ENCODE measurements at places on chromosomes 11 and 22.

DNA sequence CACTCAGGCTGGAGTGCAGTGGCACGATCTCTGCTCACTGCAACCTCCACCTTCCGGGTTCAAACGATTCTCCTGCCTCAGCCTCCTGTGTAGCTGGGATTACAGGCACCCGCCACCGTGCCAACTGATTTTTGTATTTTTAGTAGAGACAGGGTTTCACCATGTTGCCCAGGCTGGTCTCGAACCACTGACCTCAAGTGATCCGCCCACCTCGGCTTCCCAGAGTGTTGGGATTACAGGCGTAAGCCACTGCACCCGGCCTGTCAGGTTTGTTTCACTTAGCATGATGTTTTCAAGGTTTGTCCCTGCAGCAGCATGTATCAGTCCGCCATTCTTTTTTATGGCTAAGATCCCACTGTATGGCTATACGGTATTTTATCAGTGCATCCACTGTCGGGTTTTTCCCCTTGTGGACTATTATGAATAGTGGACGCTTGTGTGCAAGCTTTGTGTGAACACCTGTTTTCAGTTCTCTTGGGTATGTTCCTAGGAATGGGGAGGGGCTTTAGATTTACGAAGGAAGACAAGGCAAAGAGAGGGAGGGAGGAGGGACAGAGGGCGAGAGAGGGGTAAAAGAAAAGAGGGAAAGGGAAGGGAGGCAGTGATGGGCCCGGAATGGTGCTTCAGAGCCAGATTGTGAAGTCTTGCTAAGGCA lies 13.9 kb upstream of the CDC42EP2 start:
- DNase-seq = no peak

GRCh38 chr11:36033082-36033751 lies 89.4 kb downstream of the LDLRAD3 start:
- DNase-seq = no peak

- DNase-seq = no peak
Measured at GRCh38 chr11:128453444-128454336, 133.7 kb downstream of the ETS1 start.

DNA sequence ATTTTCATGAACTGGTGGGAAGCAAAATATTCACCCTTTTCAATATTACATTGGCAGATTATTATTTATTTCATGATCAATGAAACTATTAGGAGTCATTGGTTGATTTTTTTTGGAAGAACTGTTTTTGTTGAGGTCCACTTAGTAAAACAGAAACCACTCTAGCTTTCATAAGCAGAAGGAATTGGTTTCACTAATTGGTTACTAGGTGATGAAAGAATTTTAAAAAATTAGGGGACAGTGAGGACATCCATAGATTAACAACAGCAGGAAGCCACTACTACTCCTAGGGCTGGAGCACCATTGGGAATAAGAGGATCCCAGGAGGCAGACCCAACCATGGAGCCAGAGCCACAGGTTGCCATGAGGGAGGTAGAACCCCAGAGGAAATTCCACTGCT lies 74.4 kb upstream of the KCNA4 start:
- DNase-seq = no peak

- no peak for DNase-seq
Measured at GRCh38 chr11:44221992-44222391, 87.9 kb downstream of the ALX4 start.

DNA sequence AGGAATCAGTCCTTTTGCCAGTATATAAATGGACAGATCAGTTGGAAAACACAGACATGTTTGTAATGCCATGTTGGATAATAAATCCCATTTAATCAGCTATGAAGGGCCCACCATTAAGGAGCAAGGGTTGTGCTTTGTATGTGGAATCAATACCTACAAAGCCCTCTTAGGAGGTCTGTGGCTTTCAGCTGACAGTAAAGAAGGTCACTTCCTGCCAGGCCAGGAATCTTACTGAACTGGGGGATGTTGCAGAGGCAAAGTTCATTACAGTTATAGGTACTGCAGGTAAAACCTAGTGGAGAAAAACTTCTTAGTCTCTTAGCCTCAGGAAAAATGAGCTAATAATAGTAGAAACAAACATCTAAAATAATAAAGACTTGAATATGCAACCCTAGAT lies 129.5 kb downstream of the FAM76B start:
- DNase-seq = no peak

- DNase-seq = no peak
Measured at GRCh38 chr11:58027341-58027740, 3.4 kb upstream of the OR6Q1 start.

DNA sequence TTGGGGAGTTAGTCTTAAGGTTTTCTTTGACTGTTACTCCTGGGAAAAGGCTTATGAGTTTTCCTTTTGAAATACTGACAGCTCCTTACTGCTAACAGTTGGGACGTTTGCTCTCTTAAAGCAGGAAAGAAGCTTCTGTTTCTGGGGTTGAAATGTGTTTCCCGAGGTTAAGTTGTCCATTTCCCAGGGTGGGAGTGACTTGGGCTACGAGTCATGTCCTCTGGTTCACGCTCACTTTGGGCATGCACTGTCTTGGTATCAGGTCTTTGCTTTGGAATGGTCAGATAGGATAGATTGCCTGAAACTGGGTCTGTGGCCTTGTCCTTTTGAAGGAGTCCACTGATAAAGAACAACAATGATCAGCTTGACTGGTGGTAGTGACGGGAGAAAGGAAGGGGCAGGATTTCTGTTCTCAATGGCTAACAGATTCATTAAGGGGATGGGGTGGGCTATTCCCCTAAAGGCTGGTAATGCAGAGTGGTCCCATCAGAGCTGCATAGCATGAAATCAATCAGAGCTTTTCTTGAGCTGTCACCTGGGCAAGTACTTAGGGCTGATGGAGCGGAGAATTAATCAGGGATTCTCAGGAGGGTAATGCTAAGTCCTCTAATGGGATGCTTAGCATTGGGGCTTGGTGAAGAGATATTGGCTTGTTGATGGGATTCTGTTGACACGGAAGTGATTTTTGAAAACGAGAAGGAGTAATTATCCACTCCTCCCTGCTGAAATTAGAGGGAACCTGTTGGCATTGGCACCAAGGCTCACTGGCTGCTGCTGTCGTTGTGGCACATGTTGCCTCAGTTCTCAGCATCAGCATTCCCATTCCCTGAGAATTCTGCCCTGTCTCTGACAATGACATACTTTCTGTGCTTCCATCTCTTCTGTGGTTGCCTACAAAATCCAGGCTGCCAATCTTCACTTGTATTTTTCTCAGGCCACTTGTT lies 81.6 kb downstream of the TEAD1 start:
- DNase-seq = no peak

- DNase-seq = no peak
Measured at GRCh38 chr11:43419460-43419859, 60.7 kb downstream of the TTC17 start.

DNA sequence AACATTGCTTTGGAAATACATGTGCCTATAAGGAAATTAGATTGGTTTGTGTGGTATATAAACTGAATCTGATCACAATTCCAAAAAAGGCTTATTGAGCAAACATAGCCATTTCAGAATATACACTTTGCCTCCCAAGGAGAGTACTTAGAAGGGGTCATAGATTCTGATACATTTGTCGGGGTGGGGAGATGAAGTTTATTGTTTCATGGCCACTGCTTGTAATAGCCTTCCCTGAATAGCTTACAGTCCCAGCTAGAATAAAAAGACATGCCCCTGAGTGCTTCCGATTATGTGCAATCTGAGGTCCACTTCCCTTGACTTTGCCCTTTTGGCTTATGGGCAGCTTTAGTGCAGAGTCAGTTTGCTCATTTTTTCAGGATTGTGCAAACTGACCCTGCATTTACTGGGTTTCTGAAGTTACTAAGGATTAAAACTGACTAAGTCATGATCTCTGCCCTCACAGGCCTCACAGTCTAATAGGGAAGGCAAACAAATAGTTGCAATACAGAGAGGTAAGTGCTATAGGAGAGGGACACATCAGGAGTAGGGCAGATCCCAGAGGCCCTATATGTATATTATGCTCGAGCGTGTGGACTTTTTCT lies 184.2 kb downstream of the BLID start:
- no peak for DNase-seq

GRCh38 chr11:36376009-36376887 lies 80.2 kb downstream of the PRR5L start:
- no peak for DNase-seq

- no peak for DNase-seq
Measured at GRCh38 chr11:1824221-1825038, 10.4 kb upstream of the SYT8 start.

DNA sequence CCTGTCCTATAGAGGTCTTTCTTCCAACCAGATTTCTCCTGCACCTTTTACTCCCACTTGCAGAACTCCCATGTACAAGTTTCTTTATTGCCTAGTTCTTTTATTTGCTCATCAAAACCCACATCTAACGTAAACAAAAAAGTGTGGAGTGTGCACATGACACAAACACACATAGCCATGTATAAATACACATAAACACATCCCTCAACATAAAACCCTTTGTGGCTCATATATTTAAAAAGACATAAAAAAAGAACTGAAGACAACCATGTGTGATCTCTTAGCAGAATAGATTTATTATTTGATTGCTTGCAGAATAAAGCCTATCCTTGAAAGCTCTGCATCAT lies 1.7 kb downstream of the HBG2 start:
- no peak for DNase-seq

GRCh38 chr11:15883455-15883920 lies 472.9 kb downstream of the SOX6 start:
- DNase-seq = no peak

- DNase-seq = no peak
Measured at GRCh38 chr11:68353669-68354068, 41.3 kb downstream of the LRP5 start.

GRCh38 chr11:25988178-25988577 lies 343.8 kb upstream of the ANO3 start:
- DNase-seq = no peak

DNA sequence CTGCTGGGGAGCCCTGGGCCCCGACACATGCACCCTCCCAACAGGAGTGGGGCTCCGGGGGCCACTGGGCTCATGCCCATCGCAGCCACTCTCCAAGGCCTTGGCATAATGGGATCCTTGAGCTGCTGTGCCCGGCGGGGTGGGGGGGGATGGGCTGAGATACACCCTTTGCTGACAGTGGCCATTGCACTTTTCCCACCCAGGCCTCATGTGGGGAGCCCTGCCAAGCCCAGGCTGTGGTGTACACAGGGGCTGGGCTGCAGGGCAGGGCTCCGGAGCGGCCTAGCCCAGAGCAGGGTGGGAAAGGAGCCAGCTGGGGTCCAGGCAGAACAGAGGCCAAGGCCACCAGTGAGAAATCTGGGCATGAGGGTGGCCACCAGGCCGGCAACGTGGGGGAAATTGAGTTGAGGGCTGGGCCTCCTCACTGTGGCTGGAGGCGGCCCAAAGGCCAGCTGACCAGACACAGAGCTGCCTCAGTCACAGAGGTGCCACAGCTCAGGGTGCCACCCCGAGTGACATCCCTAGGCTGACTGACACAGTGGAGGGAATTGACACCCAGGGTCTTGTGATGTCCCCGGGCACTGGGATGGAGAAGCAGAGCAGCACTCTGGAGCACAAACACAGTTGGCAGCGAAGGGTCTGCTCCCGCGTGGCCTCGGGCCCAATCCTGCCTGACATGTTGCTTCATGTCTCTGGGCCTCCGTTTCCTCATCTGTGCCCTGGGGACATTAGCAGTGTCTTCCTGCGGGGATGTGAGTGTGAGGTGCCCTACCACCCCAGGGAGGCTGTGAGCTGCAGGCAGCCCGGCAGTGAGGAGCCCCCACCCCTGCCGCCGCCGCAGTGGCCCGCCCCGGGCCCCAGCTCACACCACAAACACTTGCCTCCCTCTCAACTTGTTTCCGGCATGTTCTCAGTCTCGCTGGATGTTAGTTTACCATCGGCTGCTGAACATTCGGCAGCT lies 30.4 kb downstream of the RTN4R start:
- DNase-seq = no peak

DNA sequence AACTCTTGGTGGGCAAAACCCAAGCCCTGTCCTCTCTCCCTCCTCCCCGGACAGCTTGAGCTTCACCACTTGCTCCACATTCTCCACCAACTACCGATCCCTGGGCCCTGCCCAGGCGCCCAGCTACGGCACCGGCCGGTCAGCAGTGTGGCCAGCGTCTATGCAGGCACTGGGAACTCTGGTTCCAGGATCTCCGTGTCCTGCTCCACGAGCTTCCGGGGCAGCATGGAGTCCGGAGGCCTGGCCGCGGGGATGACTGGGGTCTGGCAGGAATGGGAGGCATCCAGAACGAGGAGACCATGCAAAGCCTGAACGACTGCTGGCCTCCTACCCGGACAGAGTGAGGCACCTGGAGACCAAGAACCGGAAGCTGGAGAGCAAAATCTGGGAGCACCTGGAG lies 68.9 kb upstream of the RTL6 start:
- DNase-seq = no peak

- DNase-seq = no peak
Measured at GRCh38 chr11:62573006-62573591, 592 bp downstream of the EEF1G start.

- DNase-seq = peak; percentile 65
Measured at GRCh38 chr11:121467965-121468364, 15.2 kb upstream of the SORL1-AS1 start.

DNA sequence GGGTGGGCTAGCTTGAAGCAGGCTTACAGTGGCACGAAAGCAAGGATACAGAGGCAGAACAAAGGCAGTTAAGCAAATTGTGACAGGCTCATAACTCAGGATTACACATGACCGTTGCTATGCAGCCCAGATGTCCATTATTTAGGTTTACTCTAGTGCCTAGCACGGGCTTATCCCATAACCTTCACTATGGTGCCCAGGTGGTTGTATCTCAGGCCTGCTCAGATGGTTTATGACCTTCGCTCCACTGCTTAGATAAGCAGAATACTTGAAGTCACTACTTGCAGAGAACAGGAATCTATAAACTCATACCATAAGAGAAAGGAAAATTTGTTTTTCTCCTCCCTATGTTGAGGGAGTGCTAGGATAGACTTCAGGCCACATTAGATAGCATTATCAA lies 9.0 kb downstream of the OR6M1 start:
- DNase-seq = no peak

Measured in activated naive CD8-positive, alpha-beta T cell treated with anti-CD3 and anti-CD28 coated beads, Interleukin-2, amount 50 U/mL, for 16 hours (primary cell).